ENCODE measurements at places on chromosomes 13 and 19.

- peak; percentile 69 for DNase-seq
These were observed 3.2 kb downstream of the SELENOW start for GRCh38 chr19:47781590-47782262.

GRCh38 chr13:74678308-74678965 lies 544.2 kb upstream of the KLF12 start:
- no peak for DNase-seq

DNA sequence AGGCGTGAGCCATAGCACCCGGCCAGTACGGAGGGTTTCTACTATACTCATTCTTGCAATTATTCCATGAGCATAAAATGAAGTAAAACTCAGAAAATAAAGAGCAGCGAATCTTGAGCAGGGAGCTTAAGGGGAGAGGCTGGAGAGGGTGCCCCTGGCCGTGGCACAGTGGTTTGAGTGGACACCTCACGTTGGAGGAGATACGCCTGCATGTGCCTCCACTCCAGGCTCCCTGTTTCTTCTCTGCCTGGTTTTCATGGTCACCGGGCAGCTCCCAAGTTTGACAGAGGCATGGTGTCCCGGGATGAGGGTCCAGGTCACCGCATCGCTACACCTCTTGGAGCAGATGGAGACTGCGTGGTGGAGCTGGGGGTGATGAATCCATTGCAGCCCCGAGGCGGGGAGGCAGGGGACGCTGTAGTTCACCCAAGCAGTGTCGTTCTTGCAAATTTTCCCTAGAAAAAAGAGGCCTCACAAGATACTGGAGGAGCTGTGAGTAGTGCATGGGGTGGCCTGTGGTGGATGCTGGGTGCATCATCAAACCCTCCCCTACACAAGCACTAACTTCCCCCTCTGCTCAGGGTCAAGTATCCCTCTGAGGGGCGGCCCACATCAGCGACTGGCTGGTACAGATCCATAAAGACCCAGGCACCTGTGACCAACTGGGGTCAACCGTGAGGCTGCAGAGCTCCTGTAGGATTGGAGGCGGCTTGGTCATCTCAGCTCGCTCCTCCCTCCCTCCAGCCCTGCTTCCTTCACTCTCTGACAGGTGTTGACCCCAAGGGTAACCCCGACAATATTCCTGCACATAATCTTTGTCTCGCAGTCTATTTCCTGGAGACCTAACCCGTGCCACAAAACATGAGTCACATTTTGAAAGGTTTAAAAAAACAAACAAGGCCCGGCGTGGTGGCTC lies 3.6 kb upstream of the MIER2 start:
- DNase-seq, result no peak

- DNase-seq, result no peak
These were observed 16.2 kb upstream of the PRODH2 start for GRCh38 chr19:35828692-35829301.

DNA sequence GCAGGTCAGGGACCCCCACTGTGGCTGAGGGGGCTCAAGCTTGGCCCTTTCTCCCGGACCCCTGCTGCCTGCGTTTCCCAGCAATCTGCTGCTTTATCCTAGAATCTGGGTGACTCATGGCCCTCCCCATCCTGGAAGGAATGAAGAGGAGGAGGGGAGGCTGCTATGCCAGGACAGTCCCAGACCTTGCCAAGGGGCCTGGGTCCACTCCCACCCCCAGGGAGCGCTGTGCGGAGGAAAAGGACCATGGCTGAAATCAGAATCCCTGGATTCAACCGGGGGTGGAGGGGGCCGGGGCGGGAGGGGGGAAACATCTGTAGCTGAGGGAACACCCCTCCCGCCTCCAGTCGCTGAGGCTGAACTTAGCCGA lies 20.5 kb downstream of the ZNF114 start:
- DNase-seq, result no peak

- DNase-seq, result no peak
These were observed 33.4 kb upstream of the GPR183 start for GRCh38 chr13:99340638-99341037.

DNA sequence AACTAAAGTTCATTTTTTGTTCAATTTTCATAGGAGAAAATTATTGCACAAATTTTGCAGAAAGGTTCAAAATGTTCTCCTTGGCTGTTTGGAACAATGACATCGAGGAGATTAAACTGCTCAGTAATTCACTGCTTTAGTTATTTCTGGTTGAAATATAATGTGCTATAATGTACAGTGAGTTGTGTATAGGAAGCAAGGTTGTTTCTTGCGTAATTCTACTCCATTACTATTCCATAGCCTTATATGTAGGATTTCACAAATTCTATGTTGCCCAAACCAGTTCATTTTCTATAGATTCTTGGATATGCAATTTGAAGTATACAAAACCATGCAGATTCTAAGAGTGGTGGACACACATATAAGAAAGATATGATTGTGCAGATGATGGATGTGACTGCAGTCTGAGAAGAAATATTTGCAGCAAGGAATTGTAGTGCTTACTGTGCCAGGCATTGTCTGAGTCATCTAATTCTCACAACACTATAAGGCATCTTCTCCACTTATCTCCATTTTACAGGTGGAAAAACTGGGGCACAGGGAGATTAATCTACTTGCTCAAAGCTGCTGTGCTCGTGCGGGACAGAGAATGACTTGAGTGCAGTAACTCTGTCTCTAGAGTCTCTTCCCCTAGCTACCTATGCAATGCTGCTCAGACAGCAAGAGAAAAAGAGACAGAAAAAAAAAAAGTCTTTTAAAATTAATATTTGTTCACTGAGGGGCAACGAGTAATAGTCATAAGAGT lies 515.5 kb downstream of the MYO16 start:
- DNase-seq, result no peak

GRCh38 chr19:39372047-39372802 lies 18.7 kb downstream of the PAF1 start:
- no peak for DNase-seq

DNA sequence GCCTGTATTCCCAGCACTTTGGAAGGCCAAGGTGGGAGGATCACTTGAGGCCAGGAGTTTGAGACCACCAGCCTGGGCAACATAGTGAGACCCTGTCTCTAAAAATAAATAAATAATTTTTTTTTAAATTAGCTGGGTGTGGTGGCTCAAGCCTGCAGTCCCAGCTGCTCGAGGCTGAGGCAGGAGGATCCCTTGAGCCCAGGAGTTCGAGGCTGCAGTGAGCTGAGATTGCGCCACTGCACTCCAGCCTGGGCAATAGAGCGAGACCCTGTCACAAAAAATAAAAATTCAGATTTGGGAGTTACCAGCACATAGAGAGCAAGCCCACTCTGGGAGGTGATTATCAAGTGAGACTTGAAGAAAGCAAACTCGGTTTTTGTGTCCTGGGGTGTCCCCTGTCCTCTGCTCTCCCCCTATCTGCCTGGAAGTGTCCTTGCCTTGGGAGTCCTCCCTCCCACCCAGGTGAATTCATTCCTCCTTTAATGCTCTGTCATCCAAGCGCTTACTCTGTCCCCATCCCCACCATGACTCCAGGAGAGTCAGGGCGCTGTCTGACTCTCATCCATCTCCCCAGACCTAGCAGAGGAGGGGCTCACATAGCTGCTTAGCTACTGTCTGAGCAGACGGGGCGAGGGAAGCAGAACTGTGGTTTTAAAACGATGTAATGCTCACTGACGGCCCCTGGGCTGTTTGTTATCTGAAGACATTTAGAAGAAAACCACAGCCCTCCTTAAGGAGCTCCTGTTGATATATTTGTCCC lies 146.8 kb downstream of the STK24 start:
- no peak for DNase-seq

DNA sequence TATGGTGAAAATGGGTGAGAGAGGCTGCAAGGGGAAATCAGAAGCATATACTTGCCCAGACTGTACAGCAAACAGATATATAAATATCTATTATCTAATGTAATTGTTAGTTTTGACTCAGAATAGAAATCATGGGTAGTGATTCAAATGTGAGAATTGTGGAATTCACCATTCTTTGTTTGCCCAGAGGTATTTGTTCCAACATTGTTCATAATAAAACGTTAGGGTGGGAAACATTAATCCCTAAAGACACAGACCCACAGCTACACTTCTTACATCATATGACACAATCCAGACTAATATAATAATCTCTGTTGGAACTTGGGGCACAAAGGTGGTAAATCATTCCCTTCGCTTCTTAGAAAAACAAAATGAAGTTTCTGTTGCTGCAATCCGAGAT lies 646.5 kb upstream of the SLITRK6 start:
- no peak for DNase-seq

DNA sequence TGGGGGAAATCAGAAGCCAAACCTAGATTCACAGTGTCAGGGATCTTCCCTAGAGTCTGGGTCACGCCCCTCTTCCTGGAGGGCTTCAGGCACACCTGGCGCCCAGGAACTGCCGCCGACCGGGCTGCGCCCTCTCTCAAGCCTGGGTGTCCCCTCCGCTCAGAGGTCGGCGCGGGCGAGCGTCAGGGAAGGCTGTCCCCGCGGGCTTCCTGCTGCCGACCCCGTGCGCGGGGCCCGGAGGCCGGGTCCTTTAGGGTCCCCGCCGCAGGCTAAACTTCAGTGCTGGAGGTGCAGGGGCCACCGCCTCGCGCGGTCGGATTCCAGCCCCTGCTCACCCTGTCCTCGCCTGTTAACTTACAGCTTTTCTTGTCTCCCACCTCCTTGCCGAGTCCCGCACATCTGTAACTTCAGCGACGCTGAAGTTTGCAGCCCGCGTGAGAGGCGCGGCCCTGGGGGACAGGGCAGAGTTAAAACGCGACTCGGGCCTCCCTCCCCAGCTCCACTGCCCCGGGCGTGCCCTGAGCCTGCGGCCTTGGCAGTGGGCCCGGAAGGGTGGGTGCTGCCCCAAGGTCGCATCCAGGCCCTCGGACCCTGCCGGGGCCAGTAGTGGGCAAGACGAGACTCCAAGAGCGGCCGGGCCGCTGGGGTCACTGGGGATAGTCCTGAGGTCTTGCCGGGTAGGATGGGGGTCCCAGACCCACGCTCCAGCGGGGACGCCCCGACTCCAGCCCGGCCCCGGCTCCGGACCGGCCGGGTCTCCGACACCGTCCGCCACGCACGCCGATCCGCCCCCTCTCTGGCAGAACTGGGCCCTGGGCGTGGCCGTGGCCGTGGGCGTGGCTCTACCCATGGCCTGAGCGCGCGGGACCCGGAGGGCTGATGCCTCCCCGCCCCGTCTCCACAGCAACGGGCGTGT lies 95.6 kb upstream of the ZNF98 start:
- DNase-seq, result no peak

DNA sequence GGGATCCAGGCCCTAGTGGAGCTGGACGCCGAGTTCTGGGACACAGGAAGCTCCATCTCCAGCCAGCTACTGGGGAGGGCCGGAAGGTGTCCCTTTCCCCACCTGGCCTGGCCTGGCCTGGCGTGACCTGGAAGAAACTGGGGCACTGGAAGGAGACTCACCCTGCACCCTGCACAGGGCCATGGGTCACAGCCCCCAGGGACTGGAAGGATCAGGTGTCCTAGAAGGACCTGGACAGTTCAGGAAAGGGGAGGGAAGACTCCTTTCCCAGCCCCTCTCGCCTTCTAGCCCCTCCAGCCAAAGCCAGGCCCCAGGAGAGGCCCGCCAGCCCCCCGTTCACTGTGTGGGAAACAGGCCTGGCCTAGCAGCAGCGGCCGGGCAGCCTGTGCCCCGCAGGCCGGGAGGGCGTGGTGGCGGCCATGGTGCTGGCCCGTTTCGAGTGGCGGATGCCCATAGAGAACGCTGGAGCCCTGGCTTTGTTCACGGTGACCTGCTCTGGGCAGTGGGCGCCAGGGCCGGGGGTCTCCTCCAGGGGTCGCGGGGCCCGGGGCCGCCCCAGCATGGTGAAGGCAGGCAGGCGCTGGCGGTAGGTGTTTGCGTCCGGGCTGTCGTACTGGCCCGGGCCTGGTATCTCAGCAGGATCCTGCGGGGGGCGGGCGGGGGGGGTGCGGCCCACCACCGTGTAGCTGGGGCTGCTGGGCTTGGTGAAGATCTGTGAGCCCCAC lies 2.8 kb upstream of the SHC2 start:
- DNase-seq, result no peak

GRCh38 chr19:5313307-5313706 lies 27.3 kb downstream of the PTPRS start:
- no peak for DNase-seq

DNA sequence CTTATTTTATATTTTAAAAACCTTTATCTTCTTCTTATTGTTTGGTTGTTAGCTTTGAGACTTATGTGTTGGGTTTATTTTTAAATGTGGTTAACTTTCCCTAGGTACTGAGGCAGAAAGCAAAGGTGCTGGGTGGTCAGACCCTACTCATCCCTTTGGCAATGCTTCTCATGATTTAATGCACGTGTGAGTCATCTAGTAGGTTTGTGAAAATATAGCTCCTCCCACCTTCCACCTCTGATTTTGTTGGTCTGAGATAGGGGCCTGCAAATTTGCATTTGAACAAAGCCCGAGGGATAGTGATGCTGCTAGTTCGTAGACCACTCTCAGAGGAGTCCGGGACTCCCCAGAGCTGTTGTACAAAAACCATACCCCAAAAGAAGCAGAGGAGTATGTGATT lies 771.3 kb upstream of the ARGLU1 start:
- no peak for DNase-seq

- no peak for DNase-seq
These were observed 567 bp downstream of the SBK2 start for GRCh38 chr19:55536366-55536765.

DNA sequence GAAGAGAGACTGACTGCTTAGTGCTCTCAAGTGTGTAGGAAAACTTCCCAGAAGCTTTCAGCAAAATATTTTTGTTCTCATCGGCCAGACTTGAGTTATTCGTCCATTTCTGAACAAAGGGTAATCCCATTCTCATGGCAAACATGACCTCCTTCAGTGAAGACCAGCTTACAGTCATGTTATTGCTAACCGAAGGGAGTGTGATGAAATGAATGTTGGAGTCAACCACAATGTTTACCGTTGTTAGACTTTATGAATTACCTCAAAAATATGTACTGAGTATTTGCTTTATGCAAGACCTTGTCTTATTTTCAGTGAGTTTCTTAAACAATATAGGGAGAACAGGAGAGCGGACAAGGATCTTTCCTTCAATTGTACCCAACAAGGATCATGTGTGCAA lies 228.6 kb downstream of the LMO7 start:
- no peak for DNase-seq

DNA sequence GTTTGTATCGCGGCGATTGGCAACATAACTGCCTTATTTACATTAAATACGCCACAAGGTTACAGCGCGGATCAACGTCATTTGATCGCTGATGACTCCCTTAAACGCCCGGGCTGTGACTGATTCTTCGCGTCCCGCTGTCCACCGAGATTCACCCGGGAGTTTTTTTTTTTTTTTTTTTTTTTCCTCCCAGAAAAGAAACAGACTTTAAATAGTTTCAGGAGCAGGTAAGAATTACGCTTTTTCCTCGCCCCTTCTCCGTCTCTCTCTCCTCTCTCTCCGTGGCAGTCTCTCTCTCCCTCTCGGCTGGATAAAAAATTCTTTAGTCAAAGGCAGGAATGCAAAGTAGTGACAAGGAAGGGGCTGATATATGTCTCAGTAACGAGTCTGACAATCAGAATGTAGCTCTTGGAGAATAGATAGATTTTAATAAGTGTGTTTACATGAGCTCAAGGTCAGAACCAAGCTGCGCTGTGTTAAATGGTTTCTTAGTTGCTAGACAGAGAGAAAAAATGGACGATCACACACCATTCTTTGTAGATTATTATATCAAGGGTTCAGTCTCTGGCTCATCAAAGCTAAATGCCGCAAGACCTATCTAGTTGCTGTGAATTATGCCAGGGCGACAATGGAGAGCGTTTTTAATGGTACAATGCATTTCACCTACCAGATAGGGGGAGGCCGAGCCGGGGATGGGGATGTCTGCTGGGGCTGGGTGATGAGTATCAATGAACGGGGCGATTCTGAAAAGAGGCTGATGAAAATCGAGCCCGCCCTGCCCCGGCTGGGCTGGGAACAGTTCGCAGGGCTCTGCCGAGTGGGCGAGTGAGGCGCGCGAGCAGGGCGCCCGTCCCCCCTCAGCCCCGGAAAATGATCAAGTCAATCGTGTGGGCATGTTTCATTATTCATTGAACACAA lies 147.2 kb upstream of the ZNF536 start:
- DNase-seq, result peak; percentile 36
